ENCODE measurements at places on chromosomes 7 and 10. TPM values are rescaled to one million over a fixed set of nuclear protein-coding genes. Genes with fewer than 3 reads are reported as not detected.

DNA sequence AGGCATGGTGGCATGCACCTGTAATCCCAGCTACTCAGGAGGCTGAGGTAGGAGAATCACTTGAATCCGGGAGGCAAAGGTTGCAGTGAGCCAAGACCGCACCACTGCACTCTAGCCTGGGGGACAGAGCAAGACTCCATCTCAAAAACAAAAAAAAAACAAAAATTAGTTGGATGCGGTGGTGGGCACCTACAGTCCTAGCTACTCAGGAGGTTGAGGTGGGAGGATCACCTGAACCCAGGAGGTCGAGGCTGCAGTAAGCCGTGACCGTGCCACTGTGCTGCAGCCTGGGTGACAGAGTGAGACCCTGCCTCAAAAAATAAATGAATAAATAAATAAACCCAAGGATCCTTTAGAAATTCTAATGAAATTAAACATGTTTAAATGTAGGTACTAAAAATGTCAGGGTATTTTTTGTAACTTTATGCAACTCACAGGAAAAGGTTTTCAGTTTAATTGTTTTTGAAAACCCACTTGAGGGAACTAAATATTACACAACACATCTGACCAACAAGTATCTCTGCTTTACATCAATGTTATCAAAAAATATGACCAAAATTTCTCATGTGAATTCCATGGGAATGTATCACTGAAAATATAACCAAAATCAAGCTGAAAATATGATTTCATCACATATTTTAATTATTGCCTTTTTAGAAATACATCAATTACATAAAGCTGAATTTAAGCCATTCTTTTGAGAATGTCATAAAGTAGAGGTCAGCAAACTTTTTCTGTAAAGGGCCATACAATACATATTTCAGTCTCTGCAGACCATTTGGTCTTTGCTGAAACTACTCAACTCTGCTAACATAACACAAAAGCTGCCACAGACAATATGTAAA, 23.9 kb downstream of the UPF2 start:
- no peak for DNase-seq

DNA sequence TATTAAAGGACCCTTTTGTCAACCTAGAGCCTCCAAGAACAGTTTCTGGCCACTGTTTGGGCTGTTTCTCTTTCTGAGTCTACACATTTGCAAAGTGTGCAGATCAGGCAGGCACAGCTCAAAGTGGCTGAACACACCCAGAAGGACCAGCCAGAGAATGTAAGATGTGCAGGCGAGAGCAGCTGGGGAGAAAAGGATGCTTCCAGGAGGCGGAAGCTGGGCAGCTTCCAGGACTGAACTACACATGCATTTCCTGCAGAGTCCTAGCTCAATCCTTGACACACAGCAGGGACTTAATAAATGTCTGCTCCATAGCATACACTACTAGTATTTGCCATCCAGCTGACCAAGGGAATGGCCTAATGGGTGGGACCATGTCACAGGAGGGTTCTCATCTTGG, 70.9 kb downstream of the CTBP2 start:
- DNase-seq, result no peak

- DNase-seq, result peak; percentile 84
Measured at GRCh38 chr10:103451091-103451813, 918 bp downstream of the CALHM2 start.

PDZD7 gene
- 0.27 TPM for polyA plus RNA-seq

ADRB1 gene
- polyA plus RNA-seq, result 28.1 TPM

CLRN3 gene
- not detected for polyA plus RNA-seq

TET1 gene
- 0.42 TPM for polyA plus RNA-seq

CUBN gene
- polyA plus RNA-seq, result 0.07 TPM
